ENCODE measurements at places on chromosomes 3 and 15. TPM values are rescaled to one million over a fixed set of nuclear protein-coding genes. Genes with fewer than 3 reads are reported as not detected.

The UACA gene
- 93.6 TPM for polyA plus RNA-seq

The GMPS gene
- polyA plus RNA-seq = 75.3 TPM

The CYP1A2 gene
- 0.14 TPM for polyA plus RNA-seq

The FANCI gene
- 33.1 TPM for polyA plus RNA-seq

GRCh38 chr3:175421902-175422301 is 562.8 kb downstream of the NAALADL2 start:
- no peak for DNase-seq

The NME9 gene
- 4.6 TPM for polyA plus RNA-seq

The LZTFL1 gene
- polyA plus RNA-seq = 58.8 TPM

GRCh38 chr15:51346136-51346535 is 4.7 kb downstream of the GLDN start:
- no peak for DNase-seq

GRCh38 chr3:78846718-78847117 is 921.1 kb downstream of the ROBO1 start:
- DNase-seq = no peak

The DNAH12 gene
- polyA plus RNA-seq = 0.97 TPM

The OR5K2 gene
- polyA plus RNA-seq = 0.16 TPM

GRCh38 chr3:62793946-62794345 is 81.3 kb downstream of the CADPS start:
- no peak for DNase-seq

The IL17RC gene
- 45.1 TPM for polyA plus RNA-seq

The ARPIN gene
- 30.2 TPM for polyA plus RNA-seq

The TAGLN3 gene
- 3.1 TPM for polyA plus RNA-seq

The ARHGAP31 gene
- 13.2 TPM for polyA plus RNA-seq

DNA sequence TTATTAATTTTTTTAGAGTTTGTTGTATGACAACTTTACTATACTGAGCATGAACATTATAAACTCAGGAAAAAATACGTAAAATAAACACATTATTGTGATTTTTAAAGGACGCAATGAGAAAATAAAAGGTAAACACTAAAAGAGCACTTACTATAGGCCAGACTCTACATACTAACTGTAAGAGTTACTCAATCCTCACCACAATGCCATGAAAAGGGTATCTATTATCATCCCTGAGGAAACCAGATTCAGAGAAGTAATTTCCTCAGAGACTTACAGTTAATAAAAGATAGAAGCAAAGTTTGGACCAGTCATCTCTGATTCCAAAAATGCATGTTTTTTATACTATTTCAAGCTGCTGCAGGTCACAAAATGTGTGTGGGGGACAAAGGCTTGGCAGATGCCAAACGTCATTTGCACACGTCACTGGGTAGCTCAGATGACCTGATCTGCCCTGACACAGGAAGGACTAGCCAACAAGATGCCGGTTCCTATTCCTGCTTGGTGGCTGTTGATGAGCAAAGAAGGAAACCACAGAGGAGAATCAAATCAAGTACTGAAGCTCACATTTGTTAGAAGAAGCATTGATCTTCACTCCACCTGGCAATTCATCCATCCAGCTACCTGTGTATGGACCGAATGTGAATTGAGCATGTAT is 42.3 kb downstream of the KLHL6 start:
- no peak for DNase-seq

GRCh38 chr3:115148142-115148790 is 1.2 kb upstream of the ZBTB20 start:
- no peak for DNase-seq

DNA sequence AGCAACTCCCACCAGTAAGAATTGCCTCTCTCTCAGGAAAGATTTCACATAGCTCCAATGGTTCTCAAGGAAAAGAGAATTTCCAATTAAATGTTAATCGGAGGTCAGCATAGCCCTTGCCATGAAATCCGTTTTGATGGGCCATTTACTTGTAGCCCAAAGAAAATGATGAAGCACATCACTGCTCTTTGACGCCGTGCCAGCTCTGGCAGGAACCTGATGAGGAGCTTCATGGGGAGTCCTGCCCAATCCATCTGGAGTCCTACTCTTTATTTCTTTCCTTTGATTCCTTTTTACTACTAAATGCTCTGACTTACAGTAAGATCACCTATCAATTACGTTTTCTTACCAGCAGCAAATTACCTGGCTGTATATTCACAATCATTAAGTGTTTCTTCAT is 84.7 kb downstream of the FGF12 start:
- DNase-seq = no peak

The IMPG2 gene
- 0.64 TPM for polyA plus RNA-seq

The ALG3 gene
- polyA plus RNA-seq = 33.6 TPM

The CLRN1 gene
- polyA plus RNA-seq = not detected

The SLC9A9 gene
- polyA plus RNA-seq = 4.4 TPM

Measured in left renal cortex interstitium (tissue), 4 donors.